Jurkat, Clone E6-1 (cell line): ENCODE measurements at places on chromosomes 11 and 22.
A peak's percentile ranks its signal among the peaks of the same experiment; 100 is the strongest.

- DNase-seq, result no peak
Measured at GRCh38 chr11:120326228-120326627, 1.1 kb downstream of the TLCD5 start.

GRCh38 chr22:46592390-46592872 lies 27.8 kb upstream of the GRAMD4 start:
- DNase-seq, result peak; percentile 80

DNA sequence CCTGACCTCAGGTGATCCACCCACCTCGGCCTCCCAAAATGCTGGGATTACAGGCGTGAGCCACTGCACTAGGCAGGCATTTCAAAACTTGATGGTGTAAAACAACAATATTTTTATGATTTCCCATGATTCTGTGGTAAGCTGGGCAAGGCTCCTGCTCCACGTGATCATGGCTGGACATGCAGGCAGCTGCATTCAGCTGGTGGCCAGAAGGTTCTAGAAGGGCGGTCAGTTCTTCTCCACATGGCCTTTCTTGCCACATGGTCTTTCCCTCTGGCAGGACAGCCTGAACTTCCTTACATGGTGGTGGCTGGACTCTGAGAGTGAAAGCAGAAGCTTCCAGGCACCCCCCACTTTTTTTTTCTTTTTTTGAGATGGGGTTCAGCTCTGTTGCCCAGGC lies 9.9 kb upstream of the RASD2 start:
- DNase-seq, result no peak

GRCh38 chr22:17243524-17243923 lies 24.3 kb upstream of the ADA2 start:
- no peak for DNase-seq

- DNase-seq, result no peak
Measured at GRCh38 chr11:113974741-113975470, at the start of gene HTR3A. Gene HTR3A, plus strand, starts transcription at chr11:113975108. Its CDS starts 218 bp downstream, at chr11:113975326.

- DNase-seq, result no peak
Measured at GRCh38 chr11:91296629-91297028, 928.0 kb upstream of the FAT3 start.

GRCh38 chr11:46671958-46672315 lies 28.5 kb downstream of the ARHGAP1 start:
- DNase-seq, result no peak

DNA sequence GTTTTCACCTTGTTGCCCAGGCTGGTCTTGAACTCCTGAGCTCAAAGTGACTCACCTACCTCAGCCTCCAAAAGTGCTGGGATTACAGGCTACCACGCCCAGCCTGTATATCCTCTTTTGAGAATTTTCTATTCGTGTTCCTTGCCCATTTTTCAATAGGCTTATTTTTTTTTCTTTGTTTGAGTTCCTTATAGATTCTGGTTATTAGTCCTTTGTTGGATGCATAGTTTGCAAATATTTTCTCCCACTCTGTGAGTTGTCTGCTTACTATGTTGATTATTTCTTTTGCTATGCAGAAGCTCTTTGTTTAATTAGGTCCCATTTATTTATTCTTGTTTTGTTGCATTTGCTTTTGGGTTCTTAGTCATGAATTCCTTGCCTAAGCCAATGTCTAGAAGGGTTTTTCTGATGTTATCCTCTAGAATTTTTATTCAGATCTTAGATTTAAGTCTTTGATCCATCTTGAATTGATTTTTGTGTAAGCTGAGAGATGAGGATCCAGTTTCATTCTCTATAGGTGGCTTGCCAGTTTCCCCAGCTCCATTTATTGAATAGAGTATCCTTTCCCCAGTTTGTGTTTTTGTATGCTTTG lies 17.7 kb upstream of the ZBED5 start:
- DNase-seq, result no peak

- no peak for DNase-seq
Measured at GRCh38 chr11:61290905-61291690, 4.0 kb downstream of the VWCE start.

- DNase-seq, result no peak
Measured at GRCh38 chr11:9090488-9091043, 833 bp downstream of the SCUBE2 start.

GRCh38 chr11:96221244-96222070 lies 121.5 kb downstream of the MAML2 start:
- no peak for DNase-seq

- no peak for DNase-seq
Measured at GRCh38 chr22:20628081-20628939, 120.9 kb downstream of the MED15 start.

DNA sequence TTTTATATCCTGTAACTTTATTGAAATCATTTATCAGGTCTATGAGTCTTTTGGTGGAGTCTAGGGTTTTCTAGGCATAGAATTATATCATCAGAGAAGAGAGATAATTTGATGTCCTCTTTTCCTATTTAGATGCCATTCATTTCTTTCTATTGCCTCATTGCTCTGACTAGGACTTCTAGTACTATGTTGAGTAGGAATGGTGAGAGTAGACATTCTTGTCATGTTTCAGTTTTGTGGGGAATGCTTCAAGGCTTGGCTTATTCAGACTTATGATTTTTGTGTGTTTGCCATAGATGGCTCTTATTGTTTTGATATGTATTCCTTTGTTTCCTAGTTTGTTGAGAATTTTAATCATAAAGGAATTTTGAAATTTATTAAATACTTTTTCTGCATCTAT lies 1078.3 kb downstream of the FAM181B start:
- DNase-seq, result no peak

DNA sequence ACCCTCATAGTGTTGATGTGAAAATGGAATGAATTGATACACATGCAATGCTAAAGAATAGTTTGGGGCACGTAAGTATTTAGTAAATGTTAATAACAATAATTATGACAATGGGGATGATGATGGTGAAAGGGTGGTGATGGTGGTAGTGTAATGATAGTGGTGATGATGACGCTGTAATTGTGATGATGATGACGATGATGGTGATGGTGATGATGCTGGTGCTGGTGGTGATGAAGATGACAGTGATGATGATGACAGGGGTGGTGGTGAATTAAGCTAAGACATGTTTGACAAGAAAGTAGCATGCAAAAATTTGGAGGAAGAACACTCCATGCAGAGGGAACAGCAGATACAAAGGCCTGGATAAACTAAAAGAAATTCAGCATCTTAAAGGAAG lies 364.4 kb upstream of the API5 start:
- no peak for DNase-seq

DNA sequence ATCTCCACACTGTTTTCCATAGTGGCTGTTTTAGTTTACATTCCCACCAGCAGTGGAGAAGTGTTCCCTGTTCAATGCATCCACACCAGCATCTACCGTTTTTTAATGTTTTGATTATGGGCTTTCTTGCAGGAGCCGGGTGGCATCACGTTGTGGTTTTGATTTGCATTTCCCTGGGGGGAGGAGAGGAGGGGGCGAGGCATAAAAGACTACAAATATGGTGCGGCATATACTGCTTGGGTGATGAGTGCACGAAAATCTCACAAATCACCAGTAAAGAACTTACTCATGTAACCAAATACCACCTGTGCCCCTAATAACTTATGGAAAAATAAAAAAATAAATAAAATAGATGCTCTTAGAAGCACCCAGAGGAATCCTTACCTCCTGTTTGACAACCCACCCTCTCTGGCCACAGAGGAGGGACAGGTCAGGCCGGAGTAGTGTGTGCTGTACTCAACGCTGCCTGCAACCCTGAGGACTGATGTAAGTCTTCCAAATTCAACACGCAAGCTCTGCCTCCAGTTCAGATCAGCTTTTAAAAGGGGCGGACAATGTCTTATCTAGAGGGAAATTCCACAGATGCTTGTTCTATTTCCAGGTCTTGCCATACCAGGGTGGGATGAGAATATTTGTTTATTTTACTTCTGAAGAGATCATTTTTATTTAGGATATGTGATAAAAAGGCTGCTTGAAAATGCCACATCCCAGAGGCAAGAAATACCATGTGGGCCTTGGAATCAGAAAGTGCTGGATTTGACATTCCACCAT lies 329.6 kb upstream of the B3GAT1 start:
- DNase-seq, result peak; percentile 70

GRCh38 chr11:87259736-87260135 lies 222.0 kb downstream of the TMEM135 start:
- DNase-seq, result no peak

DNA sequence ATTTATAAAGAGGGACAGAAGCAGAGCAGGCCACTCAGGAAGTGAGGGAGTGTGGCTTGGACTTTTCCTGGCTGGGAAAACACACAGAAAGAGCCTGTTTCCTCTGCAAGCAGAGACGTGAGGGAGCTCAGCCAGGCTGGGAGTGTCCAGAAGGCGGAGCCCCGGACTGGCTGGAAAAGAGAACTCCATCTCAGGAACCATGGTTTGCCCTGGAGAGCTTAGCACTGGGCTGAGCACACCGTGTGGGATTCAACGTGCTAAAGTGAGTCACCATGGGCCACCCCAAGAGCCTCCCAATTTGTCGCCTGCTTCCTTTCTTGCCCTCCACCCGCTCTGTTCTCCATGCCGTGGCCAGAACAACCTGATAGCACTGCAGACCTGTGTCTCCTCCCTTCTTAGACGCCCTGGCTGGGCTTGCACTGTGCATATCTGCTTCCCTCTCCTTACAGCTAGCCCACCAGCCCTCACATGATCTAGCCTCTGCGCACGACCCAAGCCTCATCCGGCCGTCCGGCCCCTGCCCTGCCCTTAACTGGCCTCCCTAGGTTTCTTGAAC lies 51.8 kb downstream of the GALNT18 start:
- no peak for DNase-seq

DNA sequence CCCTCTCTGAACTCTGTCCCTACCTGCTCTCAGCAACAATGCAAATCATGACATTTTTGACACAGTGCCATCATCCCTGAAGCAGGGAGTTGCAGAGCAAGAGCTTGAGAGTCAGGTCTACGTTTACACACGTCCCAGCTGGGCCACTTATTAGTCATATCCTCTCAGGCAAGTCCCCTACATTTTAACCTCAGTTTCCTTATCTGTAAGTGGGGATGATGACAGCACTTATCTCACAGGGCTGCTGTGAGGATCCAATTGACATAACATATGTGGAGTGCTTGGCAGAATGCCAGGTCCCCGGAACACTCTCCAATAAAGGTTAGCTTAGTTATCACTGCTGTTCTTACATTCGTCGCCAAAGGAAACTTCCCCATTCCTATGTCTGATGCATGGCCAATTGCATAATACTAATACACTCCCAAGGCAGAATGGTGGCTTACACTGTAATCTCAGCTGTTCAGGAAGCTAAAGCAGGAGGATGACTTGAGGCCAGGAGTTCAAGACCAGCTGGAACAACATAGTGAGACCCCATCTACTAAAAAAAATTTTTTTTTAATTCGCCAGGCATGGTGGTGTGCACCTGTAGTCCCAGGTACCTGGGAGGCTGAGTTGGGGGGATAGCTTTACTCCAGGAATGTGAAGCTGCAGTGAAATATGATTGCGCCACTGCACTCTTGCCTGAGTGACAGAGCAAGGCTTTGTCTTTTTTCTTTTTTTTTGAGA lies 16.6 kb downstream of the ASCC2 start:
- DNase-seq, result no peak

DNA sequence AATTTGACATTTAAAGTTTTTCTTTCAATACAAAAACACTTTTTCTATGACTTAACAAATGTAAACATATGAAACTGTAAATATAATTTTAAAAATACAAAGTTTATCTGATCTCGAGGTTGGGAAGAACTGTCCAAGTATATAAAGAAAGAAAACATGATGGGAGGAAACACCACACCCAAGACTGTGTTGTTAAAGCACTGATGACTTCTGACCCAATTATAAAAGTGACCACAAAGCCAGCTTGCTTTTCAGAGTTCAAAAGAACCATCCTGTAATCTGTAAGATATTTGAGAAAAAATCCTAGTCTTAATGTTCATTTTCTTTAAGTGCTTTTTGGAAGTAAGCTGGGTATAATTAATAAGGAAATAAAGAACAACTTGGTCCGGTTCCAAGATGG lies 15.6 kb downstream of the CEP57 start:
- no peak for DNase-seq

DNA sequence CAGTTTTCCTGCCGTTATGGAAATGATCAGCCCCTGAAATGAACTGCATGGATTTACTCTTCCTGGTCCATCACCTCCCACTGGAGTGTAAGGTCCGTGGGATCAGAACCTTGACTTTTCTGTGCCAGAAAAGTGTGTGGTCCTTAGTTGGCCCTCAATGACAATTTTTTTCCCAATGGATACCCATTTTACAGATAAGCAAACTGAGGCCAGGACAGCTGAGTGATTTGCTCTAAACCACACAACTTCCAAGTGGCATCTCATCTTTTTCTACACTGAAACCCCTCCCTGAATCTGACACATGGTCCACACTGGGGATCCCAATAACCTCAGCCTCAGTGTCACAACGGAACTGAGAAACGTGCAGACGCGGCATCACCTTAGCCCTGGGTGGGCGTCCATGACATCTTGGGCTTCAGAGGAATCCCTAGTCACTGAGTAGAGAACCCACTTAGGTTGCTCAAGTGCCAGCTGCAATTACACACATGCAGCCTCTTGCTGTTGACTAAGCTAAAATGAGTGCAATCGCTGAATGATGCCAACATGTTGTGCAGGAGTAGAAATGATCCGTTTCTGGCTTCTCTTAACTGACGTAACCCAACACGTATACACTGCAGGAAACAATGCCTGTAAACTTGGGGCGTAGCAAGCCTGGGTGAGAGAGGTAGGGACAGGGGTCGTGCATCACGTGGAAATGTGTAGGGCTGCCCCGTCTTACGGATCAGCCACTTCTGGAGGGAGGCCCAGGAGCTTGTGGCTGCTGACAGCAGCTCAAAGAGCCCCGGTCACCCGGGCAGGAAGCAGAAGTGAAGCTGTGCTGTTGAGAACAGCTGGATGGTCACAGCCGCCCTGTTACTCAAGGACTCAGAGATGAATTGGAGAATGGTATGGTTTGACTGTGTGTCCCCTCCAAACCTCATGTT lies 136.3 kb downstream of the SHANK2 start:
- no peak for DNase-seq

DNA sequence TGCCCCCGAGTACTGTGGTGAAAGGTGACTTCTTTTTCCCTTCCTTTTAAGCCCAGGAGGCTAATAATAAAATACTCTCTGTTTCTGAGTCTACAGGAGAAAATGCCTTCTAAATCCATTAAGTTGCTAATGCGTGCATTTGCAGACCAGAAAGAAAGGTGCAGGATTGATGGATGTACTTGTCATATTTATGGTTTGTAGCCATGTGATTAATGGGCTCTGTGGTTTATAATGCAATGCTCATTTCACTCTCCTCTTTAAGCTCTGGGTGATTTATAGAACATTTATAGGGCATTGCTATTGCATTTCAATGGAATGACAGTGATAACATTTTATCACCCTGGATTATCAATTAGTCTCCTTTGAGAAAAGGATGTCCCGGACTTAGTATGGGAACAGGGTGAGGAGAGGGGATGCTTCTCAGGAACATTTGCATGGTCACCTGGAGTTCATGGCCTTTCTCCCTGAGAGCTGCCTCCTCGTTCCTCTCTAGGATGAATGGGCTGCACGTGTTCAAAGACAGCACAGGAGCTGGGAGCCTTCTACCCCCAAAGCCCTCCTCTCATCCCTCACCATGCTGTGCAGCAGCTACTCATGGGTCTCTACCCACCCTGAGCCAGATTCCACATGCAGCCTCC lies 82.8 kb upstream of the HMGXB4 start:
- DNase-seq, result no peak

GRCh38 chr22:48417225-48418070 lies 1410.2 kb downstream of the BRD1 start:
- DNase-seq, result no peak
